Endodermal cell (in vitro differentiated cells): ENCODE measurements at places on chromosomes 7 and 10.
A peak's percentile ranks its signal among the peaks of the same experiment; 100 is the strongest.

- no peak for DNase-seq
Observed at GRCh38 chr7:23333671-23334246, 34.6 kb downstream of the MALSU1 start.

GRCh38 chr7:55288070-55288824 lies 76.9 kb upstream of the LANCL2 start:
- no peak for DNase-seq

GRCh38 chr10:62813981-62814380 lies 2.2 kb downstream of the EGR2 start:
- no peak for DNase-seq

- no peak for DNase-seq
Observed at GRCh38 chr10:23419655-23420329, 19.1 kb upstream of the OTUD1 start.

DNA sequence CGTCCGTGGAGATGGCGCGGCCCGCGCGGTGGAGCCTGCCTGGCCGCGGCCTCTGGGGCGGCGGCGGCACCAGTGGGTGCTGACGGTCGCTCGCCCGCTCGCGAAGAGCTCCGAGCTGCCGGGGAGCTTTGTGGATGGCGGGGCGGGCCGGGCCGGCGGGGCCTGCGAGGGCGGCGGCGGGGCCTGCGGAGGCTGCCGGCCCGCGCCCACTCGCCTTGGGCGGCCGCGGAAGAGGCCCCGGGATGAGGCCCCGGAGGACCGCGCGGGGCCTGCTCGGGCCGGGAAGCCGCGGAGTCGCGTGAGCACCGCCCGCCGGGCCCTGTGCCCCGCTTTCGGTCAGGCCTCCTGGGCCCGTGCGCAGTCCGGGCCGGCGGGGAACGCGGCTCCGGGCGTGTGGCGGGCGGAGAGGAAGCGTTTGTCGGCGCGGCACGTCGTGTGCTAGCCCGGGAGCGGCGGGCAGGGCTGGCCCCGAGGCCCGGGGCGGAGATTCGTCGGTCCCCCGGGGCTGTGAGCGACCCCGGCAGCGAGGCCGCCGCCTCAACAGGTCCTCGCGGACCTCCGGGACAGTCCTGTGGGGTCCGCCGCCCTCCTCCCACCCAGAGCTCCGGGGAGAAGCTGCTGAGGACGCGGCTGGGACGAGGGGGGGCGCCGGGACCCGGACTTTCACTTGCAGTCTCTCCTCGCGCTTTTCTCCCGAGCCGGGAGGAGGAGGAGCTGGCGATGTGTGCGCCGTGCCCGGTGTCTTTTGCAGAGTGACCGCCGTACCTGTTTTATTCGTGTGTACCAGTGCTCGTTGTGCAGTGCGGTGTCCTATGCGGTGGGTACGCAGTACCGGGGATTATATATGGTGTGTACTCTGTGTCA lies 578 bp downstream of the ZMYND11 start:
- DNase-seq, result peak; percentile 79

- no peak for DNase-seq
Observed at GRCh38 chr10:15871823-15872222, 11.5 kb upstream of the MINDY3 start.

- DNase-seq, result peak; percentile 87
Observed at GRCh38 chr7:117873310-117874190, at the start of gene CTTNBP2. CTTNBP2 (minus strand) TSS chr7:117873441; CDS start chr7:117873415, 26 bp downstream.

DNA sequence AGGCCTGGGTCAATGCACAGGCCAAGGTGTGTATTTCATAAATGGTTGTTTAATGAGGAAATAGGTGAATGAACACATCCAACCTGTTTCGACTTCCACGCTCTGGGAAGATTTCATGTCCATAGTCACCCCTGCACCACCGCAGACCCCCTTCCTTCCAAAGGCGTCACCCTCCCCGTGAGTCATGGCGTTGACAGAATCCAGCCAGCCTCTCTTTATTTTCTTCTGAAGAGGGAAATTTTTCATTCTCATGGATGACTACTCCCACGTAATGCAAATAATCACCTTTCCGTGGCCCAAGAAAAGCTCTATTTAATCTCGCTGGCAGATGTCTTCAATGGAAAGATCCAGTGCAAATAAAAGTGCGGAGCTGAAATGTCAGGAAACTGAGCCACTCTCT lies 75.3 kb upstream of the FOXK1 start:
- no peak for DNase-seq

DNA sequence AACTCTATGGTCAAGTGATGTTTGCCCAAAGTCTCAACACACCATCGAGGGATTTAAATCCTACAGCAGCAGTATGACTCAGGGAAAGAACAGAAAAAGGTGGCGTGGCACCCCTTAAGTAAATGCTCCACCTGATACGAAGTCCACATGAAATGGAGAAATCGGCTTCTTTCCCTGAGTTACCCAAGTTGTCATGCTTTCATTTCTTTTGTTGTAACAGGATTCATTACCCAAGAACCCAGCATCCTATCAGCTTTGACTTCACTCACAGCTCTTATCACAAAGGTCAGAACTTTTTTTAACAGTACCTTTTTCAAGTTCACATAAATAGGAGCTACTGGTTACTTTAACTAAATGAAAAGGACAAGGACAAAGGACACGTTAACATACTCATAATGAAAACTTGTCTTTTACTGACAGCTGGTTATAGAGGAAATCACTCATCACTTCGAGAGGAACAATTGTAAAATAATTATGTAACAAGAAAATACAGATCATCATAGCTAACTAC lies 219.8 kb upstream of the FRMD4A start:
- DNase-seq, result no peak

GRCh38 chr7:30330134-30331111 lies 46.0 kb downstream of the ZNRF2 start:
- DNase-seq, result no peak

GRCh38 chr10:72098301-72098835 lies 10.0 kb upstream of the SPOCK2 start:
- DNase-seq, result no peak

- DNase-seq, result peak; percentile 7
Observed at GRCh38 chr7:150849204-150849775, 3.0 kb upstream of the AOC1 start.

DNA sequence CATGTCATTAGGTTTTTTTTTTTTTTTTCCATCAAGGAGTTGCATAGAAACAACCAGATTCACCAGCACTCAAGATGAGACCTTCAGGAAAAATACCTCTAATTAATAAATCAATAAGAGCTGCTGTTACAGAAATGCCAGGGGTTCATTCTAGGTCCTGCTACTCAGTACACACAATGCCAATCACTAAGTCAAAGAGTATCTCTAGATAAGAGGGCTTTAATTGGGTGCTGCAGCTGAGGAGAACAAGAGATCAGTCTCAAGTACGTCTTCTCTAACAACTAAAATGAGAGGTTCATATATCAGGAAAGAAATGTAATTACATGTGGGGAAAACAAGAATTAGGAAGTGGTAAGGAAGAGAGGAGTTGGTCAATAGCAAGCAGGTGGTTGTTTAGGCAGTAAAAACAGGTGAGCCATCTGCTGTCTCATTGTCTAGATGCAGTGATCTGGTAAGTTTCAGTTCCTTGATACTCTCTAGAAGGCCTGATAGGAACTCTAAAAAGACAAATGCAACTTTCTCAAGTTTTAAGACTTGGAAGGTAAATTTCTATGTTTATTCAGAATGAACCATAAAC lies 272.9 kb upstream of the ZWINT start:
- no peak for DNase-seq

GRCh38 chr10:61284222-61284890 lies 168.8 kb downstream of the TMEM26 start:
- DNase-seq, result no peak

- no peak for DNase-seq
Observed at GRCh38 chr10:11234857-11235531, 217.3 kb downstream of the CELF2 start.

- no peak for DNase-seq
Observed at GRCh38 chr10:598415-599170, 90.9 kb downstream of the DIP2C start.

GRCh38 chr10:80670774-80671173 lies 133.1 kb downstream of the SH2D4B start:
- DNase-seq, result peak; percentile 20

- DNase-seq, result no peak
Observed at GRCh38 chr7:18338910-18339523, 156.5 kb upstream of the HDAC9 start.

- peak; percentile 59 for DNase-seq
Observed at GRCh38 chr7:49023345-49024328, 99.3 kb downstream of the CDC14C start.

GRCh38 chr10:110783509-110784107 lies 88.1 kb upstream of the PDCD4 start:
- no peak for DNase-seq

- DNase-seq, result no peak
Observed at GRCh38 chr7:143367972-143368371, 5.5 kb upstream of the FAM131B start.

GRCh38 chr10:71648254-71648932 lies 71.2 kb downstream of the C10orf105 start:
- no peak for DNase-seq

- no peak for DNase-seq
Observed at GRCh38 chr10:13924040-13924725, 337.4 kb downstream of the PRPF18 start.

GRCh38 chr10:50397312-50398140 lies 146.2 kb upstream of the ASAH2 start:
- DNase-seq, result no peak

- no peak for DNase-seq
Observed at GRCh38 chr10:77027576-77027975, 610.0 kb downstream of the KCNMA1 start.

- DNase-seq, result no peak
Observed at GRCh38 chr10:103622935-103623574, 129.6 kb downstream of the NEURL1 start.

DNA sequence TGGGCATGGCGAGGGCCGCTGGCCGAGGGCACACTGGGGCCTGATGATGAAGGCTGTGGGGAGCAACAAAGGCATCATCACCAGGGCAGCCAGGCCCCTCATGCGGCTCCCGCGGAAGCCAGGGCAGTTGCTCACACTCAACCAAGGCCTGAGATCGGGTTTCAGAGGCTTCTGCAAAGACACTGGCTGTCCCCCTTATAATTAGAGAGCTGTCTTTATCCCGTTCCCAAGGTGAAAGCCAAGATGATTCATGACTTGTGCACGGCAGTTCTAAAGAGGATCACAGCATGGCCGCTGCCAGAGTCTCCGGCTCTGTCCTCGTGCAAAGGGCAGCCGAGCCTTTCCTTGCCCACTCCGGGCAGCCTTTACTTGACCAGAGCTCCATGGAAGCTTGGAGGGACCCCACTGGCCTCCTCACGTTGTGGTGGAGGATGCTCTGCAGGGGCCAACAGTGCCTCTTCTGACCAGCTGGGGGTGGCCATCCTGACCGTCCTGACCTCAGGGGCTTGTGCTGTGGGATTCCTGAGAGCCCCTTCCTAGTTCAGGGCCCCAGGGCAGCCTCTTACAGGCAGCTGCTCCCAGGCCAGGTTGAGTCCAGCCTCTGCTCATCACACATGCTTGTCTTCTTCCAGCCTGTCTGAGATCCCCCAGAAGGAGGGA lies 82.3 kb downstream of the PRKAG2 start:
- peak; percentile 68 for DNase-seq

- no peak for DNase-seq
Observed at GRCh38 chr10:42618424-42618823, 19.9 kb downstream of the ZNF33B start.

DNA sequence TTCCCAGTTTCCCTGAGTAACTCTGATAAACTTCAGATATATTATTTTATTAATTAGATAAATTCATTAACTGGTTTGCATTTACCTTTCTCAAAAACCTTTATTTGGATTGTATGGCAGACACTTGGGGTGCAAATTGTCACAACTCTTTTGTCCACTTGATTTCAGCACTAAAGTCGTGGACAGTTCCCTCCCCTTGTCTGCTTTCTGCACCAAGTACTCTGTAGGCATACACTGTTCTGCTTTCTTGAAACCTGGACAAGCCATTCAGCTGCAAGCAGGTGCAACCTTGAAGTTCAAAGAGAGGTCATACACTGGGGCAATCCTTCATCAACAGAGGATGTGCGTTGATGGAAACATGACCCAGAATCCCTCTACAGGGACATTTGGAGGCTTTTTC lies 162.9 kb downstream of the ARL5B start:
- peak; percentile 67 for DNase-seq

- DNase-seq, result no peak
Observed at GRCh38 chr10:88336334-88336733, 246.8 kb downstream of the RNLS start.

DNA sequence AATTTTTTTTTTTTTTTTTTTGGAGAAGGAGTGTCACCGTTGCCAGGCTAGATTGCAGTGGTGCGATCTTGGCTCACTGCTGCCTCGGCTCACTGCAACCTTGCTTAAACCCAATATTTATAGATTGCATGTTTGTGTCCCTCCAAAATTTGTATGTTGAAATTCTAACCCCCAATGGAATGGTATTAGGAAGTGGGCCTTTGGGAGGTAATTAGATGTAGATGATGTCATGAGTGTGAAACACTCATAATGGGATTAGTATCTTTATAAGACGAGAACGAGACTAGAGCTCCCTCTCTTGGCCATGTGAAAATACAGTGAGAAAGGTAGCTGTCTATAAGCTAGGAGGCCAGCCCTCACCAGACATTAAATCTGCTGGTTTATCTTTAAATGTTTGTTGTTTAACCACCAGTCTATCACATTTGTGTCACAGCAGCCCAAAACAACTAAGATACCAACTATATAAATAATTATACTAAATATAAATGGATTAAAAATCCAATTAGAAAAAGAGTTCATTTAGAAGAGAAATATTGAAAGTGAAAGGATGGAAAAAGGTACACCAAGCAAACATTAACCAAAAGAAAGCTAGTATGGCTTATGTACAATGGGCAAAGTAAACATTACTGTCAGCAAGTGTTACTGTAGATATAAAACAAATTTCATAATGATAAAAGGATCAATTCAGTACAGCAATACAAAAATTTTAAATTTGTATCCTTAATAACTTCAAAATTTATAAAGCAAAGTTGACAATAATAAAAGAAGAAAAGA lies 9.3 kb downstream of the TCAF1 start:
- DNase-seq, result peak; percentile 61

GRCh38 chr7:159019111-159019510 lies 125.6 kb downstream of the VIPR2 start:
- no peak for DNase-seq

- DNase-seq, result no peak
Observed at GRCh38 chr10:6328699-6329423, 126.1 kb downstream of the PFKFB3 start.

GRCh38 chr7:11434366-11434765 lies 397.6 kb downstream of the THSD7A start:
- DNase-seq, result no peak

DNA sequence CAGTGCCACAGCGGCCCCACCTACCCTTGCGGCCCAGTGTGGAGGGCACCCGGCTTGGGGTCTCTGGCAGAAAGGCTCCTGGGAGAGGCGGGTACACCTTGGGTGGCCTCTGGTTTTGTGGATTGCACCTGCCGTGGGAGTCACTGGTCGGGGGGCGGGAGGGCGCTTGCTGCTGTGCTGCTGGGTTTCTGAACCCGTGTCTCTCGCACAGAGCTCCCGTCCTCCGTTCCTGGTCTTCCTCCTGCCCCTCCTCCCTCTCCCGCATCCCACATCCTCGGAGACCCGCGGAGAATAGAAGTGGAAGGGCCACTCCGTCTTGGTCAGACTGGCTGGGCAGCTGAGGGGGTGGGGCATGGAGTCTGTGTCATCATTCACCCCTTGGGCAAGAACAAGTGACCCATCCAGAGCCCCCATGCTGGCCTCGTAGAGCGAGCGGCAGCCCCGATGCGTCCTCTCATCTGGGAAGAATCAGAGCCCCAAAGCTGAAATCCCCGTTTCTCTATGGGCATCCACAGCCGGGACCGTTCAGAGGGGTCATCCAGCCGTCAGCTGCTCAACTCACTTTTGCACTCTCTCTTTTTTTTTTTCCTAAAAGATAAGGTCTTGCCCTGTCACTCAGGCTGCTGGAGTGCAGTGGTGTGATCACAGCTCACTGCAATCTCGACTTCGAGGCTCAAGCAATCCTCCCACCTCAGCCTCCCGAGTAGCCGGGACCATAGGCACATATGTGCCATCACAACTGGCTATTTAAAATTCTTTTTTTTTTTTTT lies 4.0 kb downstream of the MAFK start:
- peak; percentile 51 for DNase-seq
